RWPE1 (cell line): ENCODE measurements at places on chromosomes 4 and X.

GRCh38 chr4:23305026-23305425 is 584.8 kb downstream of the PPARGC1A start:
- no peak for DNase-seq

DNA sequence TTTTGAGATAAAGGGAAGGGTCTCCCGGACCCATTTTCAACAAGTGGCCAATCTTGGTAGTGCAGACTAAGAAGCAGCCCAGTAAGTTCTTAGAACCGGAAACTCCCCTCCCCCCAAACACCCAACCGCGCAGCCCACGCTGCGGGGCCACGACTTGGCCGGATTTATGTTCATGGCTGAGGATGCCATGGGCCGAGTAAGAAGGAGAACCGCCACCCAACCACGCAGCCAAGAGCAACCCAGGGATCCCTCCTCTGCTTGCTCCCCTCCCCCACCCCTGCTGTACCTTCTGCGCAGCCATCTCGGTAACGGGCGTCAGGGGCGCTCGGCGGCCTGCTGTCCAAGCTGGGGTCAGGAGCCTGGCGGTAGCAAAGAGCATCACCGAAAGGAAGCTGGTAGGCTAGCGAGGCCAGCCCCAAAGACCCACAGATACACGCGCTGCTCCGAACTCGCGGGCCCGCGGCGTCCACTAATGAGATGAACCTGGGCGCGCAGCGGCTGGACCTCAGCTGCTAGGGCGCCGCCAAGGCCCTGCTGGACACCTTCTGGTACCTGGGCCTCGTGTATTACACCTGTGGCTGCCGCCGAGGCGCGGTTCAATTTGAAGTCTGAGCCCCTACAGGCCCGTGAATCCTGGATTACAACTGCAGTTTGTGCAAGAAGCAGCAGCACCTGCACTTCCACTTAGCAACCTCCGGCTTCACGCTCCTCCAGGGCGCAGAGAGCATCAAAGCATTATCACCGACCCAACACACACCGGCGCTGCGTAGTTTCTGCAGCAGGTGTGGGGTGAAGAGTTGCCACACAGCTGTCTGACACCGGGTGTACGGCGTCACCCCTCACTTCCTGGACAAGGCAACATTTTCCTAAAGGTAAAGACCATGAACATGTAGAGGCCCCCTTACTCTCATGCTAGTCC is 63.4 kb downstream of the NUDT10 start:
- no peak for DNase-seq

DNA sequence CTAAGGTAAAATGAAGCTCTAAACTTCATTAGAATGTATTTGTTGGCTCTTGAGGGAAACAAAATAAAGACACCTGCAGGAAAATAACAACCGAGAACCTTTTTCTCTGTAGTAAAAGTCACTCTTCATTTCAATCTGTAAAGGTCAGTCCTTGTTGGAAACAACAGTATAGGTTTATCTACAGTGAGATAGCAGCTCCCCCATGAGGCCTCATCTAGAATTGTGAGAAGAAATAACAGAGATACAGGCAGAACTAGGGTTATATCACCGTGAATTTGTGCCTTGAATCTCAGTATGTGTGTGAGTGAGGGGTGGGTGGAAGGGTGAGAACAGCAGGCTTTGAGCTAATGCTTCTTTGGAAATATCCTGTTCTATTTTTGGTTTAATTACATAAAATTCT is 107.8 kb upstream of the FMR1 start:
- DNase-seq, result peak; percentile 4

DNA sequence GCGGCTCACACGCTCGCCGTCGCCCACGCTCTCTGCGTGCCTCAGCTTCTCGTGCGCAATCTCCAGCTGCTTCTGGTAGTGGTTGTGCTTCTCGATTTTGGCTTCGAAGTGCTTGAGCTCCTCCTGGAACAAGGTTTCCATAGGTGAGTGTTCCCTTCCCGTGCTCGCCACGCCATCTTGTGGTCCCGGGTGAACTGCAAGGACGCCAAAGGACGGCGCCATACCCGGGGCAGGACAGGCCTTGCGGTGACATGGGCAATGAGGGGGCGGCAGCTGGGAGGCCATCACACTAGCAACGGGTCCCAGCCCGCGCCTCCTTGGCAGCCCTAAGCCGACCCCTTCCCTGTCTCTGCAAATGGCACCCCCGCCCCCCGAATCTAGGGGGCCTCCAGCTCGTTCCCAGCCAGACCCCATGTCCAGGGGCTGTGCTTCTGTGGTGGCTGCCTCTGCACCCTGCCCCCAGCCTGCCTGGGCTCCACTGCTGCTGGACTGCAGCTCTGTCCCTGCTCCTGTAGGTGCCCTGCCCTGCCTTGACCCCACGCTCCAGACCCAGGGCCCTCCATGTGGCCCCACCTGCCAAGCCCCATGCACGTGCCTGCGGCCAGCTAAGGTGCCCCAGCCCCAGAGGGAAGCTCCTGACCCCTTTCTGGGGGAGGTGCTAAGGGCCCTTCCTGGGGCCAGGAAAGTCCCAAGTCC is 17.3 kb downstream of the LRPAP1 start:
- DNase-seq, result no peak
